ENCODE measurements at places on chromosomes 16 and 17.

GRCh38 chr16:23040246-23040645 lies 109.0 kb downstream of the USP31 start:
- DNase-seq = no peak

- no peak for DNase-seq
Observed at GRCh38 chr16:20598832-20599469, 22.8 kb upstream of the ACSM2B start.

DNA sequence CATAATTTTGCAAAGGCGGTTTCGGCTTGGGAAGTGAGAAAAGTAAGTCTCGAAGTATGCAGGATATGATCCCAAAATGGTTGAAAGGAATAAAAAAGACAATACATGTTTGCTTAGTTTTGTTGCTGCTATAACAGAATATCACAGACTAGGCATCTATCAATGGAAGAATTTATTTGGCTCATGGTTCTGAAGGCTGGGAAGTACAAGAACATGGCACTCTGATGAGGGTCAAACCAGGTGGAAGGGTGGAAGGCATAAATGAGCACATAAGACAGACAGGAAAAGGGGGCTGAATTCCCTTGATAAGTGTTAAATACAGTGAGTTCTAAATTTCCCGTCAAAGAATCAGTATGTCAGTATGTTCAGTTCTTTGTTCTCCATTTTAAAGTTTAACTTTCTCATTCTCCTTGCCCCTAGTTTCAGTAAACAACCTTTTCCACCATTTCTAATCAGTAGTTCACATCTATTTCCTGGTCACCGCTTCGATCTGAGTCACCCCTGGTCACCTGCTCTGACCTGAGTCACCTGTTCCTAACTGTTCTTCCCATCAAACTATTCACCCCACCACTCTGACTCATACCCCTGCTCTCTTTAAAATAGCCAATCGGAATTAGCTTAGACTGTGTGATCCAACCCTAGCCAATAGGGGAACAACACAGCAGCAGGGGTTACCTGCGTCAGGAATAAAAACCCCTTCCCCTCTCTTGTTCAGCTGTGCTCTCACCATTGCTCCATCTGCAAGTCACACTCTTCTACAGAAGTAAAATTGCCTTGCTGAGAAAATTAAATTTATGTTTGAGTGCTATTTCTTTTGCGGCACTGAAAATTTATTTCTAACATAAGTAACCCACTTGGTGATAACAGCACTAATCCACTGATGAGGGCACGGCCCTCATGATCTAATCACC lies 240.8 kb downstream of the STX8 start:
- DNase-seq = no peak

DNA sequence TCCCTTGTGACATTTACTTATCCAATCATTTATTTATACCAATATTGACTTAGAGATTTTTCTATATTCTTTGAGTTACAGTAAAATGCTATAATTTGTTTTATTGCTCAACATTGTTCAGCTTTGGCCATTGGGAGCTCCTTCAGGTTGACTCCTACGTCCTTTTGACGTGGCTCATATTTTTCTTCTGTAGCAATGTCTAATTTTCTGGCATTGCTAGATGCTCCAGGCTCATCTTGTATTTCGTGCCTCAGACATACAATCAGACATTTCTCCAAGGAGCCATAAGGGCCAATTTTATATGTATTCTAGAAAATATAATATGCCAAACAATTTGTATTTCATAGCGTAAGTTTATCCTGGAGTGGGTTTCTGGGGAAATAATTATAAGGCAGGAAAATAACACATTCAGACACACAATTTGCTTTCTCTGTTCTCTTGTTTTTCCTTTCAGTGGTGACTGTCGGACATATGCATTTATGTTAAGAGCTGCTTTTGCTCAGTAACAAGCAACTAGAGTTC lies 355.1 kb upstream of the MON1B start:
- DNase-seq = no peak

DNA sequence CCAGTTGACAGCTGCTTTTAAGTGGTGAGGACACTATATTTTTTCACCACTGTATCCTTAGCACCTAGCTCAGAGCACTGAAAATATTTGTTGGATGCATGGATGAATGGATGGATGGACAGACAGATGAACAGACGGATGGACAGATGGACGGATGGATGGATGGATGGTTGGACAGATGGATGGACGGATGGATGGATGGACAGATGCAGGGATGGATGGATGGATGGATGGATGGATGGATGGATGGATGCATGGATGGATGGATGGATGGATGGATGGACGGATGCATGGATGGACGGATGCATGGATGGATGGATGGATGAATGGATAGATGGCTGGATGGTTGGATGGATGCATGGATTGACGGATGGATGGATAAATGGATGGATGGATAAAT lies 12.4 kb upstream of the SLC5A11 start:
- no peak for DNase-seq

- DNase-seq = no peak
Observed at GRCh38 chr16:35731341-35732040, 2272.1 kb downstream of the TP53TG3F start.

GRCh38 chr16:72083778-72084404 lies 9.5 kb downstream of the TXNL4B start:
- no peak for DNase-seq

DNA sequence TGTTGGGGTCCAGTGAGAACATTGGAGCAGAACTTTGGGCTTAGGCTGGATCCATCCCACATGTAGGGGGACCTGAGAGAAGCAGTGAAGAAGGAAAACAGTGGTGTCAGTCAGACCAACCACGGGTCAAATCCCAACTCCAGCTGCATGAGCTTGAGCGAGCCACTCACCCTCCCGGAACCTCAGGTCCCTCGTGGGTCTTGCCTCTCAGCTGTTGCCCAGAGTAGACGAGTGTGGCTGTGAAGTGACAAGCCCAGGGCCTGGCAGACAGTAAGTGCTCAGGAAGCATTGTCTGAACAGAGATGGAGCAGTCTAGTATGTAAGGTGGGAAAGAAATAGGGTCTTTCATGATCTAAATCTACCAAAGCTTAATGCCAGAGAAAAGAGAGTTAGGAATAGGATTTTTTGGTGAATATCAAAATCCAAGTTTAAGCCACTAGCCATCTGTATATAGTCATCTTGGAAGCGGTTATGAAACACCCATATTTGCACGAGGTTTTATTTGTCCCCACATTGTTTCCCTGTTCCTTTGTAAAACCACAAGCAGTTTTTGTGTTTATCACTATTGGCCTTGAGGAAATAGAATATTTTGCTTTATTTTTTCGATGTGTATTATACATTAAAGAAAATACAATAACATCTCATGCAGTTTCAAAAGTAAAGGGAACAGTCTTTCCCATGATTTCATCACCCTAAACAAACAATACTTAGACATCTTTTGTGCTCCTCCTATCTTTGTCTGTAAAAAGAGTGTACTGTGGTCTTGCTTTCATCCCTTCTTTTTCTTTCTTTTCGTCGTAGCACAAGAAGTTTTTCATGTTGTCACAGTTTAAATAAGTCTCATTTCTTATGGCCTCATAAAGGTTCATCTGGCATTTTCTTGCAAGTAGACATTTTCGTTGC lies 112.0 kb downstream of the CLEC16A start:
- DNase-seq = no peak

- no peak for DNase-seq
Observed at GRCh38 chr16:23877107-23878070, 41.6 kb downstream of the PRKCB start.

DNA sequence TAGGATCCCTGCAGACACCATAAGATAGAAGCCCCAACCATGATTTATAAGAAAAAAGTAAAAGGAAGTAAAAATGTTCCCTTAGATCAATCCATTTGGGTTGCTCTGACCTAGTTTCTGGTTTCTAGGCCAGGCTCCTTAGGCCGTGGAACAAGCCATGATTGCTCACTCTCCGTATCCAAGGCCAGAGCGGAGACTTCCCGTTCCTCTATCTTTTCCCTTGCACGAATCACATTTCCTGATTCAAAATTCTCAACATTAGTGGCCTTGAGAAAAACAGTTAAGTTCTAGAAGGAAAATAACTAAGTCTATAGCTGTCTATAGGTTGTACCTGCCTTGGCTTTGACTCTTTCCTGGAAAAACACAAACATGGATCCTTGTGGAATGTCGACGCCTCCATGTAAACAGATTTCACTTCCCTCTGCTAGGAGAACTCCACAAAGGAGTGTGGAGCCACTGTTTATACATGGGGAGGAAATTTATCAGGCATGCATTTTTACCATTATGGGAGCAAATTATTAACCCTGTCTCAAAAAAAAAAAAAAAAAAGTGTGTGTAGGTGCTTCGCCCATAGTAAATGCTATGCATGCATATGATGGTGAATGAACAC lies 149.6 kb downstream of the ZFHX3 start:
- no peak for DNase-seq

DNA sequence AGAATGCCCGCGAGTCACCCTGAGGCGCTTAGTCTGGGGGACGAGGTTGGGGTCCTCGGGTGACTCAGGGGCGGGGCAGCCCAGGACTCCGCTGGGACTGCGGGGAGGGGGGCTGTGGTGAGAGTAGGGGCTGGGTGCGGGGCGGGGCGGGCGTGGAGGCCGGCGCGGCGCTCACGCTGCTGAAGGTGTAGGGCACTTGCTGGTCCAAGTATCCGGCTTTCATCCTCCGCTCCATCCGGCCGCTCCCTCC lies 832 bp downstream of the ETV4 start:
- no peak for DNase-seq

DNA sequence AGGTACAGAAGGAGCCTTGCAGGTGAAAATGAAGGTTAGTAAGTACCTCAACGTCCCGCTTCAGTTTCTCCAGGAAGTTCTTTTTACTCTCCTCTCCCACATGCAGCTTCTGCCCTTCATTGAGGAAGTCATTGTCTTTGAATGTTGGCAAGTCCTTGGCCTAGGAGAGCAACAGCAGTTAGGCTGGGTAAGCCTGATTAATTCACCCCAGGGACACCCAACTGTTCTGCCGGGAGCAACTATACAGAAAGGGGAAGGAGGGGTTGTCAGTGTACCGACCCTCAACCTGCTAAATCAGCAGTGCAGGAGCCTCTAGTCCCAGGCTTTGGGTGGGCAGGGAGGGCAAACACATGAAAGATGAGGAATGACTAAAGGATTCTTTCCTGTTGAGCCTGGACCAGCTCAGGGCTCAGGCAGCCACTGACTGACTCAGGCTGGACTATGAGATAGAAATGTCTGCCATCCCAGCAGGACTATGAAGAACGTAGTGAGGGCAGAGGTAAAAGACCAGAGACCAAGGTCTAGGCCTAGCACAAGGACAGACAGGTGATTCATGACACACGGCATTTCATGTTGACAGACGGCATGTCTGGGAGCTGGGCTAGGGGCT lies 21.6 kb downstream of the PIP4K2B start:
- DNase-seq = no peak

- no peak for DNase-seq
Observed at GRCh38 chr17:38721802-38722201, 8.3 kb upstream of the CISD3 start.

DNA sequence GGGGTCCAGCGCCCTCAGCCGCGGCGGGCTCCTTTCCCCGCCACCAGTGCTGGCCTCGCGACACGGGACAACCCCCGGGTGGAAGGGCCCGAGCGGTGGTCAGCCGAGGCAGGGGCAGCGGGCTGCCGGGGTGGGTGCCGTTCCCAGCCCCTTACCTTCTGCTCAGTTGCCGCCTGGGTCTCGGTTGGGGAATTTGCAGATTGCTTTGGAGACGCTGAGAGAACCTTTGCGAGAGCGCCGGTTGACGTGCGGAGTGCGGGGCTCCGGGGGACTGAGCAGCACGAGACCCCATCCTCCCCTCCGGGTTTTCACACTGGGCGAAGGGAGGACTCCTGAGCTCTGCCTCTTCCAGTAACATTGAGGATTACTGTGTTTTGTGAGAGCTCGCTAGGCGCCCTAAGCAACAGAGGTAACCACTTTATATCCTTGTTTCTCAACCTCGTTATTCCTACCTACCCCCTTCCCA lies 381 bp downstream of the CTNS start:
- DNase-seq = no peak

DNA sequence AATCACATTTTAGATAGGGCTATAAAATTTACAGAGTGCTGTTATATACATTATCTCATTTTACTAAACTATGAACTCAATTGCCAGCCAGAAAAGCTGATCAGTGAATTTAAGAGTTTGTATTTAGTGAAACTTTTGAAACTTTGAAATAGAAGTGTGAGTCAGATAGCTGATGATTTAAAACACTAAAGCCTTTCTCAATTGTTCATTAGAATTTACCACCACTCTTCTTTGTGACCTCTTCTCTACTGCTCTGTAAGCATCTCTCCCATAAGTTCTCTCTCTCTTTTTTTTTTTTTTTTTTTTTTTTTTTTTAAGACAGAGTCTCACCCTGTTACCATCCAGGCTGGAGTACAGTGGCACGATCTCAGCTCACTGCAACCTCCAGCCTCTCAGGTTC lies 43.7 kb downstream of the GOSR1 start:
- DNase-seq = no peak

GRCh38 chr17:81479175-81480071 lies 33.2 kb downstream of the ACTG1 start:
- DNase-seq = no peak

- no peak for DNase-seq
Observed at GRCh38 chr17:78239489-78239931, 8.1 kb downstream of the TMEM235 start.

DNA sequence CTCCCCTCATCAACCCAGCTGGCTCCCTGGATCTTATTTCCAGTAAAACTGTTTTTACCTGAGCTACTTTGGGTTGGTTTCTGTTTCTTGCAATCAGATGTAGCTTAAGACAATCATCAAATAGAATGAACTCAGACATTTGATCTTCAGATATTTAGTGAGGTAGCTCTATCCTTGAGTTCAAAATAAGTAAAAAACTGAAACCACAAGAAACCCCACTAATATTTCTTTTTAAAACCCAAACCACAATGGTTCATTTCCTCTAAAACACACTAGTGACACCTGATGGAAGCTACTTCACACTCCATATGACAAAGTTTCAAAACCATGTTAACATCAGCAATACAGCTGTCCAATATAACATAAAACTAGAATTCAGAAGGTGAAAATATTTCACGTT lies 37.8 kb downstream of the CACNG1 start:
- DNase-seq = no peak
